ENCODE measurements at places on chromosomes 2 and 18.

DNA sequence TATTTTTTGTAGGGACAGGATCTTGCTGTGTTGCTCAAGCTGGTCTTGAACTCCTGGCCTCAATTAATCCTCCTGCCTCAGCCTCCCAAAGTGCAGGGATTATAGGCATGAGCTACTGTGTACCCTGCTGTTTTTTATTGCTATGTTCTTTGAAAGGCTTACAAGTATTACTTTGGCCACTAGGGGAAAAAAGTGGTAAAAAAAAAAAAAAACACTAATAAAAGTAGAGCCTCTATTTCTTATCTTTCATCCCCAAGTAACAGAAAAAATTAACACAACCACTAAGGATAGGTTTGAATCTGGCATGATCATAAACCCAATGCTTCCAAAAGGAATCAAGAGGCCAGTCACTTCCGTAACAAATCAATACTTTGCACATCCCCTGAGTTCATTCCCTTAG is 11.6 kb downstream of the NOL10 start:
- DNase-seq, result no peak

- no peak for DNase-seq
Measured at GRCh38 chr2:96218508-96219131, 10.0 kb upstream of the STARD7 start.

DNA sequence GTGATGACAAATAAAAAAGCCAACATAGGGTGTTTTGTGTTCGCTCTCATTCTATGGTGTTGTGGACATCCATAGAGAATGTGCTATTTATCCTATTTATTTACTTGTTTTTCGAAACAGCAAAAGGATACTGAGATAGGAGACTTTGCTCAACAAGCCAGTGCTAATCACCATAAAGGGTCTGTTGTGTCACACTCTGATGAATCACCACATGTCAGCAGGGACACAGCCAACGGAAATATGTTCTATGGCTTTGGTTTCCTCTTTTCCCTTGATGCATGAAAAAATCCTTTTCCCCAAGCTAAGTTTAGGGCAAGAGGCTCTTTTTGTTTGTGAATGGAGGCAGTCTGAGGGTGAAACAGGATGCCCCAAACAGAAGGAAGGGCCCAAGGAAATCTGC is 154.3 kb downstream of the RNF152 start:
- DNase-seq, result no peak

DNA sequence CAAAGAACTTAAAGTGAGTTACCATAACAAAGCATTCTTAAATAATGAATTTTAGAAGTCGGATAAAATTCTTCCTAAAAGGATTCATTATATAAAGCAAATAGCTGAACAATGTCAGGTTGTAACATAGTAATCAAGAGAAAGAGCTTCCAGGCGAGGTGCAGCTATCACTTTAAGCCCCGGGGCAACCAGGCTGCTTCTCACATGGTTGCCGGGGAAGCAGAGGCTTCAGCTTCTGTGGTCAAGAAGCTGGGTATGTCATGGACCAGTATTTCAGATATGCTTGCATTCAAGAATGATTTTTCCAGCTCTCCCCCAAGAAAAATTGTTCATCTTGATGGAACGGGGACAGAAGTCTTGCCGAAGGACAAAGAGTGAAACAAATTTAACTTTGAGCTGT is 23.6 kb upstream of the KYNU start:
- no peak for DNase-seq

DNA sequence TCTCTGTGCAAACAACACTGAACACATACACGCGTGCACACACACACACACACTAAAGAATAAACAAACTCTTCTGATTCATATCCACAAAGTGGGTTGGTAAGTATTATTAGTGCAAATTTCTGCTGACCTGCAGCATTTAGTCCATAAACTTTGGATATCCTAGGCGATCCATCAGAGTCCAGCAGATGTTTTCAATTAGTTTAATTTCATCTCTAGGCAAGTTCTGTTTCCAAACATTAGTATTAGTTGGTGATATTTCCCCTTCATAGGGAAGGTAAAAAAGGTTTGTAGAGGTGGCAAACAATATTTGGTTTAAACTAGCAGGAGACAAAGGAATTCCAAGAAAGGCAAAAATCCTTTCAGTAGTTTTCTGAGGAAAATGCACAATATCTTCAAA is 5.7 kb downstream of the DSEL start:
- no peak for DNase-seq

DNA sequence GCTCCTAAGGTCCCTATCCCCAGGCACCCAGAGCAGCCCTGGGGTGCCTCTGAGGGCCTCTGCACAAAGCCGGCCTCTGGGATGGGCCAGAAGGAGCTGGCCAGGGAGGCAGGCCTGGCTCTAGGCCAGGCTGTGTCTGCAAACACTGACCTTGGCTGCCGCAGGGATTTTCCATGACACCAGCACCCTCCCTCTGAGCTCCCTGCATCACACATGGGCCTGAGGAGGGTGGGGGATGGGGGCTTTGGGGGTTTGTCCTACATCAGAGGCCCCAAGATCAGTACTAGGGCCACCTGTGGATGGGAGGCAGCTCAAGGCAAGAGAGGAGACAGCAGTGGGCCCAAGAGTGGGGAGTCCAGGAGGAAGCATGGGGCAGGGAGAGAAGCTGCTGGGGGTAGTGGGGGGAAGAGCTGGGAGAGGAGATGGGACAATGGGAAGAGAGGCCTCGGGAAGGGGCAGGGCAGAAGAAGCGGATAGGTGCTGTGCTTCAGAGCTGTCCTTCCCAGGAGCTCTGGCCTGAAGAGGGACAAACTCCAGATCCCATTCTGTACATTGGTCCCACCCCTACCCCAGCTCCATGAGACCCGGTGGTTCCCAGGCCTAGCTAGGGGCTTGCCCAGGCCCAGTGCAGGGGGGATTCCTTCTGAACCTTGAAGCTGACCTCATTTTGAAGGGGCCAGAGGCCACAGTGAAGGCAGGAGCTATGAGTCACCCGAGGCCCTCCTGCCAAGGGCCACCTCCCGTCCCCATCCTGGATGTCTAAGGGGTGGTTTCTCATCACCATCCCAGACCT is 28.0 kb downstream of the KCNK3 start:
- DNase-seq, result no peak

Data from CD4-positive, alpha-beta T cell treated with Interleukin-2 at 100 ng/mL for 4 hours (primary cell).